NCI-H2081 (cell line): ENCODE measurements at places on chromosomes 1 and 21.

GRCh38 chr1:195897076-195897475, 711.2 kb downstream of the KCNT2 start:
- DNase-seq = peak; percentile 20

DNA sequence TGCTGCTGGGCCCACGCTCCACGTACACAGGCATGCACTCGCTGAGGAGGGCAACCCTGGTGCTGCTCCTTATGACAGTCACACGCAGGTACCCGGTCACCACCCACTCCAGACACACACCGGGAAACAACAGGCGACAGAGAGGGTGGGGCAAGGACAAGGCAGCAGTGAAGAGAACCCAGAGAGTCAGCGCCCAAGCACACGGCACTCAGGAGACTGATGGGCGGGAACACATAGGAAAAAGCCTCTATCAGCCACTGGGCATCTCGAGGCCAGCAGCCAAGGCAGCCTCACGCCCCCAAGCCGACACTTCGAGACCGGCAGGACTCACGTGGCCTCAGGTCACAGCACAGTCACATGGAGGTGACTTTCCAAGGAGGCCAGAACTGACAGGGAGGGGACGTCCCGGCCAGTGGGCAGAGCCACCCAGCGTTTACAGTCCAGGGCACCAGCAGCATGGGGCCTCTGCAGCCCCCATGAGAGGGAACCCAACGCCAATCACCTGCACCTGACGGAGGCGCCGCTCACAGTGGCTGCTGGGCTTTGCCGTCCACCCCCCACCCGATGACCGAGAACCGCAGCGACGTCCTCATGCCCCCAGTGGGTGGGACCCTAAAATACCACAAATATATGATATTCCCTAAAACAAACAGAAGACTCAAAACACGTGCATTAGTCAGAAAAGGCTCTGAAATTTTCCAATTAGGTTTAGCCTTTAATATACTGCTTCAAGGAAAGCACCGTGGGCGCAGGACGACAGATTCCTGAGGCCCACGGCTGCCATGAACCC, 19.7 kb downstream of the PTTG1IP start:
- DNase-seq = no peak

GRCh38 chr1:8202182-8202905, 115.6 kb upstream of the SLC45A1 start:
- DNase-seq = no peak

DNA sequence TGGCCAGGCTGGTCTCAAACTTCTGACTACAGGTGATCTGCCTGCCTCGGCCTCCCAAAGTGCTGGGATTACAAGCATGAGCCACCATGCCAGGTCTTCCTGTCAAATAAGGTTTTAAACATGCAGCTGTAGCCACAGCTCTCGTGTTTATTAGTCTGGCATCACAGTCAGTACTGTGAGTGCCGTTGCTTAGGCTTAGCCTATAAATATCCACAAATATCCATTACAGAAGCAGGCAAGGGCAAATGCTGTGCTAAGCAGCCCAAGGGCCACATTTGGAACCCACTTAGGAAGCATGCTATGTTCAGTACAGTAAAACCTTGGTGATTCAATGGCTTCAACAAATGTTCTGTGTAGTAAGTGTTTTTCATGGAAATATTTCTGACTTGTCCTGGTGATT, 75.9 kb downstream of the KIF1B start:
- no peak for DNase-seq

DNA sequence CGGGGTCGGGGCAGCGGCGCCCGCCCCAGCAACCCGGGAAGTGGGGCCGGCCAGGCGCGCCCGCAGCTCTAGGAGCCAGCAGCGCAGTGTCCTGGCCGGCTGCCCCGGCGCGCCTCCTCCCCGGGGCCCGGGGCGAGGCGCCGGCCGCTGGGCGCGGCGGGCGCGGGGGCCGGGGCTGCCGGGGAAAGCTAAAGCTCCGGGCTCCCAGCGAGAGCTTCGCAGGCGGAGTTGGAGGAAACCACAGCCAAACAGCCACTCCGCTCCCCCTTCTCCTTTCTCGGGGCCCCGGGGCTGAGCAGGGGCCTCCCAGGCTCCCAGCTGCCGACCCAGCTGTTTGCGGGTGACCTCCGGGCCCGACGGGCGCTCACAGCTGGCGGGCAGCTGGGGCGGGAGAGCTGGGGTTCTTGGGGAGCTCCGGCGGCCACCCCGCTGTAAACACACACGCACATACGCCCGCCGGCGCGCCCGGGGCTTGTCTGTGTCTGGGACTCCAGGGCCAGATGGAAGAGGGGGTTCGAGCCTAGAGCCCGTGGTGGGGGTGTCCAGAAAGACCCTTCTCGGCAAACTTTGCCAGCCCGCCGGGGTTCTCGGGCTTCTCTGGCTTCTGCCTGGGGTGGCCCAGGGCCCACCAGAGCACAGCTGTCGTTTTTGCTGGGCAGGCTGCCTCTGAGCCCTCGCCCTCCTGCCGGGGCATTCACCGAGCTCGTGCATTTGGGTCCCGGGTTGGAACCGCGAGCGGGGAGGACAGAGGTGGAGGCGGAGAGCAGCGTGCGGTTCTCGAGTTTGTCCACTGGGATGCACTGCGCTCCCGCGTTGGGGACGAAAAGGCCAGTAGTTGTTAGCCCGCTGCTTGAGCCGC, 1.5 kb downstream of the AJAP1 start:
- no peak for DNase-seq

- no peak for DNase-seq
Measured at GRCh38 chr1:119370748-119371147, 2.2 kb downstream of the HAO2 start.

DNA sequence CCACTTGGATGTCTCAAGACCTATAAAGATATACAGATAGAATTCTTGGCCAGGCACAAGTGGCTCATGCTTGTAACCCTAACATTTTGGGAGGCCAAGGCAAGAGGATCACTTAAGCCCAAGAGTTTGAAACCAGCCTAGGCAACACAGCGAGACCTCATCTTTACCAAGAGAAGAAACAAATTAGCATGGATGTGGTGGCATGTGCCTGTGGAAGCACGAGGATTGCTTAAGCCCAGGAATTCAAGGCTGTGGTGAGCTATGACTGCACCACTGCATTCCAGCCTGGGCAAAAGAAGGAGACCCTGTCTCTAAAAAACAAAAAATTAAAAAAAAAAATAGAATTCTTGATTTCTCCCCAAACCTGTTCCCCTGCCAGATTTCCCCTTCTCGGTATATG, 8.3 kb downstream of the ASAP3 start:
- no peak for DNase-seq

DNA sequence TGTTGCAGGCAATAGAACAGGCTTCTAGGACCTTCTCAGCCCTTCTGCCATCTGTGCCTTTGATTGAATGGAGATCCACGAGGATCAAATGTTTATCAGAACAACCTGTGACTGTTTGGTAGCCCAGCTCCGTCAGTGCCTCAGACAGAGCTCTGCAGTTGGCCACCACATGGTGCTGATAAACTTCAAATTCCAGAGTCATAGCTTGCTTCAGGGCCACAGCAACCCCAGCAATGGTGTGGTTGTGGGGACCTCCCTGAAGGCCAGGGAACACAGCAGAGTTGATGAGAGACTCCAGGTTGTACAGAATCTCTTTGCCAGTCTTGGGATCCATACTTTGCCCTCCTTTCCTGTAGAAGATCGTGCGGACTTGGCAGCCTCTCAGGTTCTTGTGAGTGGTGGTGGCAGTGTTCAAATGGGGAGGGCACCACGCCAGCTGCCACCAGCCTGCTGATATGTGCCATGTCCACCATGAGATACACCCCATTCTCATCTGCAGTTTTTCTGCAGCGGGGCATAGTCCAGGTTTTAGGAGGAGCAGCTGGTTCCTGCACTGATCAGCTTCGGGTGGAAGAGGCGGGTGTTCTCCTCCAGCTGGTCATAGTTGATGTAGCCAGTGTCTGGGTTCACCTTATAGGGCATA, 82.9 kb upstream of the ARTN start:
- no peak for DNase-seq

- DNase-seq = no peak
Measured at GRCh38 chr21:42547001-42547905, 33.6 kb downstream of the SLC37A1 start.

DNA sequence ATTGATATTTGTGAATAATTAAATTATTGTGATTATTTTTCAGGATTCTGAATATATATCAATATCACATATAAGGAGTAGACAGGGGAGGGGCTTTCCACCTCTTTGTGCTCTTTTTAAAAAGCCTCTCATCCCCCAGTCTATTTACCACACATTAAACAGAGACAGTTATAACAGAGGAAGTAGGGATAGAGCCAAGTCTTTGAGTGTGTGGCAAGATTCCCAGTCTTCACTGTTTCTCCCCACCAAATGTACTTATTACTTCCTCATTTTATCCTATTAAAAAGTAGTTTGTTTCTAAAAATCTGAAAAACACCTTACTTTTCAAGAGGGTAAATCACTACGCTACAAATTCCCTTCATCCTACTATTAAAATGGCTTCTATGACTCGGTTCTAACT, 46.7 kb downstream of the EPS15 start:
- DNase-seq = no peak

DNA sequence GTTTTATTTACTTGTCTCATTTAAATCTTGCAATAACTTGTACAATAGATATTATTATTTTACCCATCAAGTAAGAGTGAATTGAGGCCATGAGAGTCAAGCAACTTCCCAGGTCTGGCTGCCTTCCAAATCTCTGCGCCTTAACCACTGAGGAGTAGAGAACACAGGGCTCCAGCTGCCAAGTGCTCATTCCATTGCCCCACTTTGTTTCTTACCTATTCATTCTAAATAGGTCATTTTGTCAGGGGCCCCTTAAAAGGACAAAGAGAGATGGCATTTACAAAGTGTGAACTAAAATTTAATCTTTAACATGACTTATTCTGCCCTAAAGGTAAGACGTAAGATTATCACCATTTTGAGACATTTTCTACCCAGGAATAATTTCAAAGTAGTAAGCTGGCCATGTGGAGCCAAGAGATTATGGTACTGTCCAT, 3.5 kb downstream of the PPP1R15B start:
- peak; percentile 34 for DNase-seq

- DNase-seq = no peak
Measured at GRCh38 chr1:47622776-47623556, 185.1 kb downstream of the FOXD2 start.

DNA sequence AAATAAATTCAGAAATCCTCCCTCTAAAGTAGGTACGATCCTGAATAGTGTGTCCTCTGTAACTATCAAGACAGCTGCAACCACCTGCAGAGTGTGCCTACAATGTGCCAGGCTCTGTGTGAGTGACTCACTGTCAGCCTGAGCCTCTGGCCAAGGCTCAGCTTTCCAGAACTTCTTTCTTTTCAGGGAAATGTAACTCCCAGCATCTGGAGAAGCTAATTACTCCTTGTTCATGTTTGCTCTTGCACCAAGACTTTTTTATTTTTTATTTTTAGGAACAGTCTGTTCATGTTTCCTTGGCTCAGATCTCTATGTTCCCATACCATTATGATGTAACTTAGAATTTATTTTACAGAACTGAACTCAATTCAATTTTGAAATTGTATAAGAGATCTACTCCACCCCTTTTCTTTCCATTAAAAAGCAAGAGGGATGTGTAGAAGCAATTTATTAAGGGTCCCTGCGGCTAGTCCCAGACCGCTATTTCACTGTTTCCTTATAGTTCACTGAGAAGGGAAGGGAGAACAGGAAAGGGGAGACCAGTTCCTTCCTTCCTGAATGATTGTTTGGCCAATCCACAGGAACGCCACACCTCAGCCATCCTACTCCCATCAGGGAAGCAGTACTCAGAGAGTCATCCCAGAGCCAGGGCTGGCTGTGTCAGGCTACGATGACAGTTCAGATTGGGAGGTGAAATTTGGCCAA, 112.4 kb upstream of the ZNF648 start:
- no peak for DNase-seq

DNA sequence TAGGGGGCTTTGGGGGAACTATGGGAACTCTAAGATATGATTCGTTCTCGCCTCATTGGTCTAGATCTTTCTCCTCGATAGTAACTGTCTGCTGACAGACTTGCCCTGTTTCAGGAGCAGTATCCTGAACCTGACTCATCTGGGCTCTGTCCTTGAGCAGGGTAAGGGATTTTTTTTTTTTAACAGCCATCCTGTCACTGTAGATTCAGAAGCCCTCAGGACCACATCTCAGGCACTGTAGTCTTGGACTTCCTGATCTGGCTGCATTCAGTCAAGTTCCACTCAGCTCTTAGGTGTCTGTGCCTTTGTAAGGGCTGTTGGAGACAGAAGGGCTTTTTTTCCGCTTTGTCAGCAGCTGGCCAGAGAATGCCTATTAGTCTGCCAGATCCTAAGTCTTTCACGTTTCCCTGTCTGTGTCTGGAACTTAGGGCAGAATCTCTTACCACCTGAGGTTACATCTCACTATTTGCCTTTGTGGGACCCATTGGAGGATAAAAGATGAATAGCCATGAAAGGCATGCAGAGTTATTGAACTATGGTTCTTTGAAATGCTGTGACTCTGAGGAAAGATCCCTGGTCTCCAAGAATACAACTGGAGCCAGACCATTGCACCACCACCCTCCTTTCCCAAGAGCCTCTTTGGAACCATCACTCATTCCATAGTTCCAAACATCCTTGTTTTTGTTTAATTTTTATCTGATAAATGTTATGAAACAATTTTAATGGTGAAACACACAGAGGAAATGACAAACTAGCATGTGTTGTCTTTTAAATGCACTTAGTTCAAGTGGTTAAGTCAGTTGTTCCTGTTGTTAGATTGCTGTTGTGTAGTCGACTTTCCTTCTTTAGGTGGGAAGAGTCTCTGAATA, 49.7 kb upstream of the MACF1 start:
- DNase-seq = no peak

DNA sequence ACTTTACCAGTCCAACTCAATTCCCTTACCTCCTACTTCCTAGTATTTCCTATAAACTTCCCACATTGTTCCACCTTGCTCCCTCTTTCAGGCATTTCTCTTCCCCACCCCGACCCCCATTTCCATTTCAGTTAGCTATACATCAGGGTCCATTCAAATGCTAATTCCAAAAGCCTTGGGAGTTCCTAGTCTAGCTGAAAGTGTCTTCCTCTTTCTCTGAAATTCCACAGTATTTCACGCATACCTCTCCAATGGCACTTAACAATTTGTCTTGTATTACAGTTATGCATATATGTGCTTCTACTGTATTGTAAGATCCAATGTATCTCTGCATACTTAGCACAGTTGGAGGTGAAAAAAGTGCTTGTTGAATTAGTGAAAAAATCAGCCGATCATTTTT, 94.9 kb downstream of the ZNF644 start:
- no peak for DNase-seq

DNA sequence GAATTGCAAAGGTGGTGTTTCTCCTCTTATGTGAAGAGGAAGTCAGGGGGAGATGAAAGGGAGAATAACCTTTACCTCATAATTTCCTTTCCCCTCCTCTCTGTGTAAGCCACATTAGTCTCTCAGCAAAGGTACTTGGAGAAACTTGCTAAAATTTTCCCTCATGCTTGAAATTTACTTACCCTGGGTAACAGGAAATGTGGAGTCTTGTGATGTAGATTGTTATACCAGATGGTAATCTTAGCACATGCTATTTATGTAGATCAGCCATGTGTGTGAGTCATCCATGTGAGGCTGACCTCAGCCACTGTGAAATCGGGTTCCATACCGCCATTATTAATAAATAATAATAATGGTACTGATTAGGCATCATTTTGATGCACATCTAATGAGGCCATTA, 128.4 kb downstream of the TGFB2 start:
- DNase-seq = no peak
